ENCODE measurements at places on chromosomes 5 and 9.

DNA sequence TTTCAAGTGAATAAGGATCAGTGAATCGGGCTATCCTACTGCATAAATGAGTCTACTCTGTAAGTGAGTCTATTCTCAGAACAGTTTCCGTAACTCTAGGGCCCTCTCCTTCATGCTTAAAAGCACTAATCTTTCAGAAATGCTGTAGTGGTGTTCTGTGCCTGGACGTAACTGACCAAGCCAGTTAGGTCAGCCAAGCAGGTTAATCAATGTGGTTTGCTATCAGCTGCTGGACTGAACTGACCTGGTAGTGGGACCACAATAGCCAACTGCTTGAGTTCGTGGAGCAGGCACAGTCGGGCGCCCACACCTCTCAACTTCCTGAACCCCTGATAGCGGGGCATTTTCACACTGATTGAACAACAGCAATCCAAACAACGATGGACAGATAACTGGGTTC is 6.8 kb downstream of the SLC1A3 start:
- no peak for DNase-seq

- DNase-seq: no peak
These were observed 123.8 kb upstream of the PHYKPL start for GRCh38 chr5:178356431-178356872.

- no peak for DNase-seq
These were observed 8.1 kb downstream of the SETD9 start for GRCh38 chr5:56917534-56917933.

- no peak for DNase-seq
These were observed 12.3 kb downstream of the B4GALT7 start for GRCh38 chr5:177612215-177612673.

- no peak for DNase-seq
These were observed 139.8 kb upstream of the ERCC6L2 start for GRCh38 chr9:95735701-95736100.

- DNase-seq: no peak
These were observed 2052.0 kb upstream of the C9orf72 start for GRCh38 chr9:29625292-29625731.

DNA sequence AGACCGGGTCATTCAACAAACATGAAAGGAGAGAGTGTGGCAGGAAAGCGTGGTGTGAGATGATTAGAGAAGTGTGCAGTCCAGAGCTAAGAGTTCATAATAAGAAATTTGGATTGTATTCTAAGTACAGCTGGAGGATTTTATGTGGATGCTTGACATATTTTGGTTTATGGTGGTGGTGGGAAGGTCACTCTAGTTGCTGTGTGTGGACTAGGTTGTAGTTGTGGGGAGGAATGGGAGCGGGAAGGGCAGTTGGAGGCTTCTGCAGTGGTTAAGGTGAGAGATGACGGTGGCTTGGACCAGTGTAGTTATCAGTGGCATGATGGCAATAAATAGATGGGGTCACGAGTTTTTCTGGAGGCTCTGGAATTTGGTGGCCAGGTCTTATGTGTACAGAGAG is 45.7 kb upstream of the GPR151 start:
- no peak for DNase-seq

DNA sequence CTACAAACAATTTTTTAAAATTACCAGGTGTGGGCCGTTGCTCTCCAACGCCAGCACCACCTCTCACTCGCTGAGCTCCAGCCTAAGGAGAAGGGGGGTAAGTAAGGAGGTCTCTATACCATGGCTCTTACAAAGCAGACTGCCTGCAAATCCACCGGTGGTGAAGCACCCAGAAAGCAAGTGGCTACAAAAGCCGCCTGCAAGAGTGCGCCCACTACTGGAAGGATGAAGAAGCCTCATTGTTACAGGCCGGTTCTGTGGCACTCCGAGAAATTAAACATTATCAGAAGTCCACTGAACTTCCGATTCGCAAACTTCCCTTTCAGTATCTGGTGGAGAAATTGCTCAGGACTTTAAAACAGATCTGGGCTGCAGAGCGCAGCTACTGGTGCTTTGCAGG is 46.0 kb downstream of the CDO1 start:
- no peak for DNase-seq

GRCh38 chr9:126935630-126936029 is 21.0 kb downstream of the RALGPS1 start:
- no peak for DNase-seq

- DNase-seq: peak; percentile 34
These were observed 84.5 kb downstream of the RFX3 start for GRCh38 chr9:3441197-3441816.

DNA sequence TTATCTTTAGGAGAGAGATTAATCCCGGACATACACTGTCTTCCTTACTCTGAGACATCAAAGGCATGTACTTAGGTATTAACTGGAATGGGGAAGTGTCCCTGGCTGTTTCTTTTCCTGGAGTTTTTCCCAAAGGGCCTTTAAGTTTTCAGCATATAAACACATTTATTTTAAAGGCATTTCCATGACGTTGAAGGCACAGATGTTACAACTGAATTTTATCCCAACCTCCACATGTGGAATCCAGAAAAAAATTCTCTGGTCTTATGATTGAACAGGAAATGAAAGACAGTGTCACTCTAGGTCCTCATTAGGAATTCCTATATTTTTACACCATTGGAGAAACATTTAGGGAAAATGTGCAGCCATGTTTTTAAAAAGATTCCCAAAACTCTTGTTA is 41.6 kb upstream of the SHOC1 start:
- no peak for DNase-seq

Measured in activated CD4-positive, alpha-beta T cell treated with anti-CD3 and anti-CD28 coated beads, Interleukin-2, amount 50 U/mL, for 4 hours (primary cell).